ENCODE measurements at places on chromosomes 7 and 10.

DNA sequence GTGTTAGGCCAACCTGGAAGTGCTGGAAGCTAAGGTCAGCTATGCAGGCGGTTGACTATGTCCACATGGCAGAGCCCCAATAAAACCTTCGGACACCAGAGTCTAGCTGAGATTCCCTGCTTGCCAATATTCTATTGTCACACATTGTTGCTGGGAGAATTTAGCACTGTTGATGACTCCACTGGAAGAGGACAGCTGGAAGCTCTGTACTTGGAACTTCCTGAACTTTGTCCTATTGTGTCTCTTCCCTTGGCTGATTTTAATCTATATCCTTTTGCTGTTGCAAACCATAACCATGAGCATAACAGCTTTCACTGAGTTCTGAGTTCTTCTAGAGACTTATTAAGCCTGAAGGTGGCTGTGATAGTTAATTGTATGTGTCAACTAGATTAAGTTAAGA, 12.0 kb downstream of the XRCC2 start:
- DNase-seq, result no peak

GRCh38 chr7:24152356-24152755, 131.6 kb upstream of the NPY start:
- DNase-seq, result no peak

- DNase-seq, result no peak
Measured at GRCh38 chr10:43264965-43265798, 1.7 kb downstream of the RASGEF1A start.

DNA sequence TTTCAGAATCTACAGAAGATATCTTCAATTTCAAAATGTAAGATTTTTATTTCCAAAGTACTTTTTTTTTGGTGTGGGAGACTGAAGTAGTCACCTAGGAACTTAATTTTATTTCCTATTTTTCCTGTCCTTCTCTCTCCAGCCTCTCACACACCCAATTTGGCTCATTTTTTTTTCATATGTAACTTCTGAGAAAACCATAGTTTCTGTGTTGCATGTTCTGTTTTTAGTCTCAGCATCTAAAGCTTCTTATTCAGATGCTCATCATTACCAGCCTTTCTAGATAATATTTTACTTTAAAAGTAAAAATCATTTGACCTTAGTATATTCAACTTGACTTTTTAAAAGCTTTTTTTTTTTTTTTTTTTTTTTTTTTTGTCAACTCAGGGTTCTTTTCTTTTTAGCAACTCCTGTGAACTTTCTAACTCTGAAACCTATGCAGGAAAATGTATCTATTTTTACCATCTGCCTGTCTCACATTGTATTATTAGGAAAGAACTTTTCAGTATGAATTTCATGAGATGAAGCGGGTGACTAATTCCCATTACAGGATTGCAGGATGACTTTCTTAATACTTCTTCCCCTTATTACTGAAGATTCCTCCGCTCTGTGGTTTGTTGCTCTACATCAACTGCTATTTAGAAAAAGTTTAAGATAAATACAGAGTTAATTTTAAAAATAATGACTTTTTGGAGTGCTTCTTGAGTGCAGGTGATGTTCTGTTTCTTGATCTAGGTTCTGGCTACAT, 73.6 kb upstream of the LSM8 start:
- DNase-seq, result no peak

- no peak for DNase-seq
Measured at GRCh38 chr10:21334891-21335696, 190.4 kb downstream of the SKIDA1 start.

DNA sequence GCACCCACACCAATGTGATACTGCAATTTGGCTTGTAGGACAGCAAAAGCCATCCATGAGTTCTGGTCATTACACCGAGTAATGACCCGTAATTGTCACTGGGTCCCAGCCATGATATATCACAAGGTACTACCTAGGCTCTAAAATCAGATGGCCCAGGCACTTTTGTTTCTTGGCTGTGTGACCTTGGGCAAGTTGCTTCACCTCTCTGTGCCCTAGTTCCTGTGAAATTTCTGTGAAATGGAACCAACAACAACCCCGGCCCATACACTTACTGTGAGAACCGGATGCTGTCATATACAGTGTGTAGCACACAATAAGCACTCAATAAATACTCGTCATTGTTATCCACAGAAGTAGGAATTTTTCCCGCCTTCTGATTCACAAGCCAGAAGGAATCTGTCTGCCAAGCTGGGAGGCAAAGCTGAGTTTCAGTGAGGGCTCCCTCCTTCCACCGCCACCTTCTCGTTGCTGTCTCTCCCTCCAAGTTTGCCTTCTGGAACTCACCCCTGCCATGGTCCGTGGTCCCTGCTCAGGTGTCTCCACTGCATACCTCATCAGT, 6.4 kb upstream of the CYTH3 start:
- DNase-seq, result no peak

DNA sequence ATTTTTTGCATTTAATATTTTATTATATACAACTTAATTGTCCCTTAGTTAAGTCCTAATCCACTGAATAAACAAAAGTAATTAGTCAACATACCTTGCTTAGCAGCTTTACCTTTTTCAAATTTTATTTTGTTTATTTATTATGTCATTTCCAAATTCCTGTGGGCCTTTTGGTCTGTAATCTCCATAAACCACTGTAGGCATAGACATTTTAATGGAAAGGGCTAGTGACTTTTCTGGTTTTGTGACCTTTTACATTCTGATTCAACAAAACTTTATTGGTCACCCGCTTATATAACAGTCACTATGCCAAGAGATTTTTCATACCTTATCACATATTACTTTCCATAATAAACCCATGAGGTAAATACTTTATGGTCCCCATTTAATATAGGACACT, 181.3 kb upstream of the PRPS1L1 start:
- no peak for DNase-seq

- no peak for DNase-seq
Measured at GRCh38 chr10:29627201-29628132, 7.3 kb downstream of the SVIL start.

Data from stimulated activated CD4-positive, alpha-beta T cell treated with anti-CD3 and anti-CD28 coated beads, Interleukin-12 subunit alpha, Interleukin-12 subunit beta, amount 100 ng/mL, for 48 hours (primary cell).